ENCODE measurements at places on chromosomes 13 and 19.

DNA sequence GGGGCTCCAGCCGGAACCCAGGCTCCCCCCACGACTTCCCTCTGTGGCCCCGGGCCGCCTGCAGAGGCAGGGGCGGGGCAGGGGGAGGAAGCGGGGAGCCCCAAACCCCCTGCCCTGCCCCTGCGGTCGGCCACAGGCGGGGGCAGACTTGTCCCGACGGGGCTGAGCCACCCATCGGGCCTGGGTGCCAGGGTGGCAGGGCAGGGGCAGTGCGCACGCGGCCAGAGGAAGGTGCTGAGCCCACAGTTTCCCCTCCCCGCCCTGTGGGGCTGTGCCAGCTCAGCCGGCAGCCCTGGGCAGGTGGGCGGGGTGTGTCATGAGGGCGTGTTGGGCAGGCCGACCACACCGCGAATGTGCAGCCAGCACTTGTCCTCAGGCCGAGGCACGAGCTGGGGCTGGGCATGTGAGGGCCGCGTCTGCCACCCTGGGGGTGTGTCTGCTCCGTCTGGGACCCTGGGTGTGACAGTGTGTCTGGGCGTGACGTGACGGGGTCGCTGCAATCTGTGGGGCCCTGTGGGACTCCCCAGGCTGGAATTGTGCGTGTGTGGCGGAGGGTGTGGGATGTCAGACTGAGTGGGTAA, 17.7 kb downstream of the CCDC97 start:
- no peak for DNase-seq

- DNase-seq: no peak
These were observed 831 bp downstream of the PGPEP1 start for GRCh38 chr19:18340990-18341868.

DNA sequence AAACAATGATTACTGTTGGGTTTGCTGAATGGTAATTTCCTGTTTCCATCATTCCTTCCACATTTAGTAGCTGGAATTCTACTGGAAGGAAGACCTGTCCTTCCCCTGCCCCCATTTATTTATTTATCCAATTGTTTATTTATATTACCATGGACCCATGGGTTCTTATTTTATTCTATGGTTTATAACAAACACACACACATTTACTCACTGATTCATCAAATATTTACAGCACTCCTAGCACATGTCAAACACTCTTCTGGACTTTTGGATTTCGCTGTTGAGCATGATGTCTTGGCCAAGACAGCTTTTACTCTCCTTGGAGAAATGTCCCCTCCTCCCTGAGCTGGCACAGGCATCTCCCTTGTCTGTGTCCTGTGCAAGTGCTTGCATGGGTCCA, 227.8 kb upstream of the MAB21L1 start:
- DNase-seq: no peak

DNA sequence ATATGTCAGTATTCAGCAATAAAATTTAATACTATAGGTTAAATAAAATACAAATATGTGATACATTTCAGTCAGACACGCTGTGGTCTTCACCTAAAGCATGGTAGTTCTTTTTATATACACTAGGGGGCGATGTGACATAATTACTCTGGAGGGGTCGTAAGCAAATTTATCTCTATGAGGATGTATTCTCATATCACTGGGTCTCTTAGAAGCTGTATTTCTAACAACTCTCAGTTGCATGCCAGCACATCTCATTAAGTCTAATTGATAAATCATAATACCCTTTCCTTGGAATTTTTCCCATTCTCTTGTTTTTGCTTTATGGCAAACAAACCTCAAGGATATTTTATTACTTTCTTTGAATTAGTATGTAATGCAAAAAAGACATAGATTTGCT, 3.9 kb upstream of the PCDH17 start:
- no peak for DNase-seq

GRCh38 chr13:105466376-105466775, 1069.1 kb downstream of the EFNB2 start:
- DNase-seq: no peak

- no peak for DNase-seq
These were observed 534 bp upstream of the HPN start for GRCh38 chr19:35040826-35041547.

GRCh38 chr13:59319276-59319675, 844.5 kb downstream of the DIAPH3 start:
- no peak for DNase-seq

DNA sequence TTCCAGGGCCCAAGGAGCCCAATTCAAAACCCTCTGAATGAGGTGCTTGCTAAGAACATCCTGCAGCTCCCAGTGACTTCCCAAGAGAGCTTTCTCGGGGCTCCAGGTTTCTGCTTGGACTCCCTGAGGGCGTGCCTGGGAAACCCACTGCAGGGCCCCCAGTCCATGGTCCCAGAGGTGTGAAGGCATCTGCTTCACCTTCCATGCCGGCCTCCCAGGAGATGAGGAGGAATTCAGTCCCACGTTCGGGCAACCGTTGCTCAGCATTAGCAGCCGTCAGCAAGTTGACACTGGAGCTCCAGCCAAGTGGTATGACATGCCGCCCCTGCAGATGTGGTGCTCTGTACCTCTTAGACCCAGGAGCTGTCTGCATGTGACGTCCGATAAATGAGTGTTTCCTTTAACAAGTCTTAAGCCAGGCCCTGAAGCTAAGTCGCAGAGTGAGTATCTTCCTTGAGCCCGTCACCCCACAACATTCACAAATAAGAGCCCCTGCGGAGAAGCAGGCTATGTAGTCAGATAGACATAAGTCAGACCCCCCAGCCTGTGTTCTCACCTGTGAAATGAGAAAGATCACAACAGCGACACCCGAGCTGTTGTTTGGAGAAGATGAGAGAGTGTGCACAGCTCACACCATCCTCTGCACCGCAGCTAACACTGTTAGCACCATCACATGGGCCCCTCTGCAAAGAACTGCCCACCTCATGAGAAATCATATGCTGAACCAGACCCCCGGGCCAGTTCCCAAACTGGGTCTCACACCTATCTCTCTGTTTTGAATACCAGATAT, 150.3 kb downstream of the KATNAL1 start:
- DNase-seq: no peak

Measured in osteocyte (in vitro differentiated cells).